ENCODE measurements at places on chromosomes 2 and 18.

GRCh38 chr2:148981781-148982180, 56.7 kb upstream of the LYPD6B start:
- no peak for DNase-seq

- DNase-seq = no peak
Observed at GRCh38 chr18:65754121-65754520, 3.3 kb downstream of the CDH7 start.

DNA sequence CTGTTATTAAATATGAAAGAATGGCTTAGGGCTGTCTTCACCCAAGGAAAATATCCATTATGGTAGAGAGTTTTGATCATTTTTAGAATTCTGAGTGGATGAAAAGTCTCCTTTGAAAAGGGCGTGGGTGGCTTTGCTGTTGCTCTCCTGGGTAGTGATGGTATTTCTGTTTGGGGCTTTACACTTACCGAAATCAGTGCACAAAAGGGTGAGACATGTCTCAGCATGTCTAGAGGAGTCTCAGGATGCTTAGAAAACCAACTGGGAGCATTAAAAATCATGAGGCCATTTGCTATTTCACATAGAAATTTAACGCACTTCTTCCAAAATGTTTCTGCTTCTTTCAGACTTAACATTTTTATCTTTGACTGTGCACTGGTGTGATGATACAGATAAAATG, 49.6 kb downstream of the ZCCHC2 start:
- no peak for DNase-seq

- no peak for DNase-seq
Observed at GRCh38 chr2:48400553-48401164, 129.3 kb upstream of the STON1 start.

- DNase-seq = no peak
Observed at GRCh38 chr2:7845332-7845731, 836.5 kb upstream of the ID2 start.

DNA sequence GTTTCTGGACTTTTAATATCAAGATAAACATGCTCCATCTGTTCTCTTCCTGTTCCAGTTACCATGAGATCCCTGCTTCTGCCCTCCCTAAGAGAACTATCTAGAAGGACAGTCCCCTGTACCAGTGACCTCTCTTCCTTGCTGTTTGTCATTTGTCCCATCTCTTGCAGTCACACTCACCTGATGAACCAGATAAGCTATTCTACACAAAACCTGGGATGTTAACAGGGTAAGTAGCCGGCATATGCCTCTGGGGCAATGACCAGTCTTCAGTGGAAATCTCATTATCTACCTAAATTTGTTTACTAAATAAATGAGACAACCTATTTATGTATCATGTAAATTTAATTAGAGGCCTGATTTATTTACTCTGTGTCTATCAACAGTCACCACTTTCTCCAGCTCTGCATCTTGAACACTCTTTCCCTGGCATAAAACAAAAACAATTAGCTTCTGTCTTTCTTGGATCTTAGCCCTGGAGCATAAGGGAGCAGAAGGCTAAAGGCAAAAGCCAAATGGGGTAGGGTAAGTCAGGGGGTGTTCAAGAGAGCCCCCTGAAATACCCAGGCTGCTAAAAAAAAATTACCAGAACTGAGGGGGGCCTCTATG, 337.7 kb downstream of the ALK start:
- DNase-seq = no peak

DNA sequence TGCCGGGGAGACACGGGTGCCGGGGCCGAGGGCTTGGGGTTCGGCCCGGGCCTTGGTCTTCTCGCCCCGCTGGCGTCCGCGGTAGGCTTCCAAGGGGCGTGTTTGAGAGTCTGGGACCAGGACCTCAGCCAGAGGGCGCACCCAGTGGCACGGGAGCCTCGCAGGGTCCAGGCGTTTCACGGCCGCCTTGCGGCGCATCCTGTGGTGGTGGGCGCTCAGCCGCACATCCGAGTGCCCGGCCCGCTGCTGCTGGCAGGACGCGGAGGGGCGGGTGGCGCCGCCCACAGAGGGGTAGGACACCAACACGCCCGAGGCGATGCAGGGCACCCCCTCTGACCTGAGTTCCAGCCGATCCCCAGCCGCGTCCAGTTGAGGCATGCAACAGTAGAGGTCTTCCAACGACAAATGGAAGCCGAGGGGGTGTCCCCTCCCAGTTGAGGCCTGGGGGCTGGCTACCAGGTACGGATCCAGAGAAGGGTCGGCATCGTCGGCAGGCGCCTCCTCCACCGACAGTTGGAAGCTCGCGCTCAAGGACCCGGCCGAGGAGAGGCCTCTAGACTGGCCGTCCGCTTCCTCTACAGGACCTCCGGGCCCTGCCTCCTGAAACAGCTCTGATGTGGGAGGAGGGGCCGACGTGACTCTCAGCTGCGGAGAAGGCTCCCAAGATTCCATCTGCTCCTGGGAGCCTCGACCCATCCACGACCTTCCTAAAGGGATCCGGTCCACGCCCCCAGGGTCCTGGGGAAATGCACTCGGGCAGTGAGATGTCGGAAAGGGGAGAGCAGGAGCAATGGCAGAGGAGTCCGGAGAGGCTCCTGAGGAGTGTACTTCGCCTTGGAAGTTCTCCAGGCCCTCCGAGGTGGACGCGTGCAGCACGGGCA, 6.3 kb downstream of the C2orf81 start:
- DNase-seq = no peak

DNA sequence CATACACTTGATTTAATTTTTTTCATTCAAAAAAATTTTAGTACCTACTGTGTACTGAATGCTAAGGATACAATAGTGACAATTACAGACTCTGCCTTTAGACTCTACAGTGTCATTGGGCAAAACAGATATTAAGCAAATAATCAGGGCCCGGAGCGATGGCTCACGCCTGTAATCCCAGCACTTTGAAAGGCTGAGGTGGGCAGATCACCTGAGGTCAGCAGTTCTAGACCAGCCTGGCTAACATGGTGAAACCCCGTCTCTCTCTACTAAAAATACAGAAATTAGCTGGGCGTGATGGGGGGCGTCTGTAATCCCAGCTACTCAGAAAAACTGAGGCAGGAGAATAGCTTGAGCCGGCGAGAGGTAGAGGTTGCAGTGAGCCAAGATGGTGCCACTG, 1.4 kb downstream of the UBXN2A start:
- no peak for DNase-seq

DNA sequence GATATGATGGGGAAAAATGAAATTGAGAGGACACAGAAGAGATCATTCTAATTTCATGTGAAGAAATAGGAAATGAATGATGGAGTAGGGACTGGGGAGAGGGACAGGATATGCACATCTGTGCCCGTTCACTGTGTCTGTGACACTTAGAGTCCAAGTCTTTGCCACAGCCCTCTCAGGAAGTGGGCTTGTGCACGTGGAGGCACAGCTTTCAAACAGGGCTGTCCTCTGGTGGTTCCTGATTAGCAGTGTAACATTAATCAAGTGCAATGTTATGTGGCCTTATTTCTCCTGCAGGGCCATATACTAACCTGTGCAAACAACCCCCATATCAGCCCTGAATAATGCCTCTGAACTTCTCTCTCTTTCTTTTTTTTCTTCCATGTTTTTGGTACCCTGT, 312.2 kb upstream of the FAM98A start:
- no peak for DNase-seq

GRCh38 chr2:234290671-234291070, 206.2 kb downstream of the ARL4C start:
- DNase-seq = no peak

DNA sequence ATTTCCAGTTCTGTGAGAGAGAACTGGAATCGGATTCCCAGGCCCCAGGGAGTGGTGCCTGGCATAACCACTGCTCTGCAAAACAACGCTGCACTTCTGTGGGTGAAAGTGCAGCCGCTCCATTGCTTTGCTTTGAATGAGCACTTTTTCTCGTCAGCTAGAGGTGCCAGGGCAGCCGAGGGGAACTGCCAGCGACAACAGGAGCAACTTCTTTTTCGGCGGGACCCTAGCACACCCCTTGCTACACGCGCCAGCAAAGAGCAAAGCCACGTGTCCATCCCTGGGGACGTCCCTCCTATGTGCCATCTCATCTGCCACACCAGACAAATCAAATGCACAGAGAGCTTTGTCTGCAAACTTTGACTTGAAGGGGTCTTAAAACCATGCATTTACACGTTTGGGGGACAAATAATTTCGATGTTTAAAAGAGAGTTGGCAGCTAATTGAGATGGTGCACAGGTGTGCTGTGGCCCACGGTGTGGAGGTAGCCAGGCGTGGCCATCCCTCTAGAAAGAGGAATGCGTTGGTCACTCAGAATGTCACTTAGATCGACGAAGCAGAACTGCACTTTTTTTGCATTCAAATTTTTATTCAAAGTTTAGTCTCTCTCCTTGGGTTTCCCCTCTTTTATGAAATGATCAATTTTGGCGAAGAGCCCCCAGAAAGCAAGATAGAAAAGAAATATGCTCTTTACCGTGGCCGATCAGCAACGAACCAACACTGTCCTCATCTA, 151.8 kb downstream of the MBP start:
- DNase-seq = no peak

- DNase-seq = no peak
Observed at GRCh38 chr2:2704428-2705090, 373.5 kb upstream of the MYT1L start.

DNA sequence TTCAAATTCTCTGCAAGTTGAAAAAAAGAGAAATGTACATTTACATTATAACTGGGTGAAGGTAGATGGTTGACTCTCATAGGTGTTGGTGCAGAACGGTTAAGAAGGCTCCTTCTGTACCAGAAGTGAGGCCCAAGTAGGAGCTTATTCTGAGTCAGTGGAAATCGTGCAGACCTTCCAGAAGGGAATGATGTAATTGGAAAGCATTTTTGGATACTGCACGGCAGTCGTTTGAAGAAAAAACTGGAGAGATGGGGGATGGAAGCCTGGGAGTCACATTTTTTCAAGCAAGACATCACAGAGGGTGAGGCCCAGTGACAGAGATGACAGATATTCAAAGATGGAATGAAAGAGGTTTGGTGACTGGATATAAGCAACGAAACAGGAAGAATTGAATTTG, 39.4 kb downstream of the HRH4 start:
- DNase-seq = no peak

DNA sequence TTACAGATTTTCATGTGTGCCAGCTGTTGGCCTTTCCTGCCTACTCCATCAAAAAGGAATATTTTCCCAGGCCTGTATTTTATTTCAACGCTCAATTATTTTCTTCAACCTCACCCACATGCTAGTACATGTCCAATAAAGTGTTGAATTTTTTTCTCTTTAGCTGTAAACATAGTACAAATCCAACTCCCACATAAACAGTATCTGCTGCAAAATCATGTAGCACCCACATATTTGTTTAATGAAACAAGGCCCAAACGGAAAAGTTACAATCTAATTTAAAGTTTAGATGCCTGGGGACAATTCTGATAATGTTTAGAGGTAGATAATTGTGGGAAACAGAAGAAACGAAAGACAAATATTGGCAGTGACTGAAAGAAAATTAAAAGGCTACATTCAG, 275.4 kb upstream of the ACVR2A start:
- DNase-seq = no peak

DNA sequence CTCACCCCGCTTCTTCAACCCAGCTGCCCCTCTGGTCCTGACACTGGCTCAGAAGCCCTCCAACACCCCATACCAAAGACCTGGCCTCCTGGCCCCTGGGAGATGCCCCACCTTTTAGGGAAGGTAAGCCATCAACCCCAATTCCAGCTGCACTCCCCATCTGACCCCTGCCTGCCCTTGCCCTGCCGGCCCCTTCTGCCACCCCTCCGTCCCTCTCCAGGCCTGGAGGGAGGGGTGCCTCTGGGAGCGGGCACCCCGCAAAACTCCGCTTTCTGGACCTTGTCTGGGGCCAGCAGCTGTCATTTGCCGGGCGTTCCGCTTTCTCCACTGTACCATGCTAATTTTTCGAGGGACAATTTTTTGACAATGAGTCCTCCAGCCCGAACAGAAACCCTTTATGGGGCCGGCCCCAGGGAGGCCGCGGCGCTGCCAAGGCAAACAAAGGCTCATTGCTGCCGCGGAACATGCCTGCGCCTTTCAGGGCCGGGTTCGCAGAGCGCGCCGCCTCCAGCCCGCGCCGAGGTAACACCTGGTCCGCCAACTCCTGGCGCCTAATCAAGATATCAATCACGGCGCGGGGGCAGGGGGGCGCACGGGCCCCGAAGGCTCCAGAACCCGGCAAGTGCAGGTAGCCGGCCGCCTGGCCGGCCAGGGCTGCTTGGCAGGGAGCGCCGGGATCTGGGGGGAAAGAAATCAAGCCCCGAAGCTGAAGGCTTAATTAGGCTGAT, 96.0 kb downstream of the INHBB start:
- DNase-seq = no peak

- DNase-seq = no peak
Observed at GRCh38 chr2:44203542-44203941, 34.9 kb downstream of the PPM1B start.

- no peak for DNase-seq
Observed at GRCh38 chr2:134711692-134712091, 7.1 kb downstream of the TMEM163 start.

DNA sequence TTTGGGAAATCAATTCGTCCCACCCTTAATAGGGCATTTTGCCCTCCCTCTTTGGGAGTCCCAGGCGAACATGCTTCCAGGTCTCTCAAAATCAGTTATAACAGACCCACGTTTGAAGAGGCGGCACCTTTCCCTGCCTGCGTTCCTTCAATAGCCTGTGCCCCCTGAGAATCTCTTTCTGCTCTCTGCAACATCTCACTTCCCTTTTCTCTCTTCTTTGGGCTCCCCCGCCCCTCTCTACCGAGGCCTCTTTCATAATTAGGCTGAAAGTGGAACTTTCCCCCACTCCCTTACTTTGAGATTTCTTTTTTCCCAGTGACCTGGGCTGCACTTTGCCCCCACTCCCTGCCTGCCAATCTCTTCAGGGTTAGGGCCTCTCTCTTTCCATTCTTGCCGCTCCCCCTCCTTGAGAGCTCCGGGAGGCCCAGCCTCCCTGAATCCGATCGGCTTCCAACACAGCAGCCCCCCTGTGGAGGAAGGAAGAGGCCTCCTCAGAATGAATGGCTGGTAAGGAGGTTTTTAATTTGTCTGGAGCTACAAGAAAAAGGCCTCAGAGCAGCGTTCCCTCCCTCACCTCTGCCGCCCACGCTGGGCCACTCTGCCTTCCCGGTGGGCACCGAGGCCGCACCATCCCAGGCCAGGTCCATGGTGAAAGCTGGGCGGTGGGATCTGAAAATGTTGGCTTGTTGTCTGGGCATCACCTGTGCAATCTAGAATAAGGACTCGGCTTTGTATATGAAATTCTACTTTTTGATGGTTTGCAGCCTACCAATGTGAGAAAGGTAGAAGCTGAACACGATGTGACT, 162.6 kb upstream of the SIX3 start:
- DNase-seq = no peak

DNA sequence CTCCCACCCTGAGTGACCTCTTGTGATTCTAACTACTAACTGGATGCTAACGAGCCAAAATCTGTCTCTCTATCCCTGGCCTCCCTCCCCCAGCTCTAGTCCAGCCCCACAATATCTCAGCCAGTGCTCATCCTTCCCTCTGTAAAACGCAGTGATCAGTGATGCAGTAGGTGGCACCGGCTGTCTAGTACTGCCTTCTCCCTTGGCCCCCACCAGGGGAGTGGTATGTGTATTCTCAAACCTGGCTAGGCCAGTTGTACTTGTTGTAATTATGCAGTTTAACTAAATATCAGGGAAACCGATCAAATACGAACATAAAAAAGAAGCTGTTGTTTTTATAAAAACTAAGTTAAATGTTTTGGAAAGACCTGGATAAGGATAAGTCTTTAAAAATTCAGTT, 113.2 kb upstream of the ALPP start:
- no peak for DNase-seq

- DNase-seq = no peak
Observed at GRCh38 chr2:50241282-50241681, 790.6 kb downstream of the NRXN1 start.

- no peak for DNase-seq
Observed at GRCh38 chr2:203811491-203812221, 55.9 kb upstream of the CTLA4 start.

Measured in stimulated activated CD8-positive, alpha-beta memory T cell treated with anti-CD3 and anti-CD28 coated beads, Interleukin-15, amount 100 ng/mL, for 24 hours (primary cell).